Ureter (tissue), 1 donor: ENCODE measurements at places on chromosomes 6 and 20. TPM values are rescaled to one million over a fixed set of nuclear protein-coding genes. Genes with fewer than 3 reads are reported as not detected.

ABHD16B gene
- total RNA-seq = not detected

GCLC gene
- total RNA-seq = 120 TPM

SLC24A3 gene
- 17.1 TPM for total RNA-seq

INSM1 gene
- total RNA-seq = not detected

GJA1 gene
- total RNA-seq = 74.2 TPM

TMEM151B gene
- not detected for total RNA-seq

HNF4A gene
- total RNA-seq = not detected

PRPH2 gene
- 0.91 TPM for total RNA-seq

CAGE1 gene
- total RNA-seq = not detected

OOEP gene
- not detected for total RNA-seq

PMEPA1 gene
- total RNA-seq = 15.2 TPM

OLIG3 gene
- total RNA-seq = not detected

DNA sequence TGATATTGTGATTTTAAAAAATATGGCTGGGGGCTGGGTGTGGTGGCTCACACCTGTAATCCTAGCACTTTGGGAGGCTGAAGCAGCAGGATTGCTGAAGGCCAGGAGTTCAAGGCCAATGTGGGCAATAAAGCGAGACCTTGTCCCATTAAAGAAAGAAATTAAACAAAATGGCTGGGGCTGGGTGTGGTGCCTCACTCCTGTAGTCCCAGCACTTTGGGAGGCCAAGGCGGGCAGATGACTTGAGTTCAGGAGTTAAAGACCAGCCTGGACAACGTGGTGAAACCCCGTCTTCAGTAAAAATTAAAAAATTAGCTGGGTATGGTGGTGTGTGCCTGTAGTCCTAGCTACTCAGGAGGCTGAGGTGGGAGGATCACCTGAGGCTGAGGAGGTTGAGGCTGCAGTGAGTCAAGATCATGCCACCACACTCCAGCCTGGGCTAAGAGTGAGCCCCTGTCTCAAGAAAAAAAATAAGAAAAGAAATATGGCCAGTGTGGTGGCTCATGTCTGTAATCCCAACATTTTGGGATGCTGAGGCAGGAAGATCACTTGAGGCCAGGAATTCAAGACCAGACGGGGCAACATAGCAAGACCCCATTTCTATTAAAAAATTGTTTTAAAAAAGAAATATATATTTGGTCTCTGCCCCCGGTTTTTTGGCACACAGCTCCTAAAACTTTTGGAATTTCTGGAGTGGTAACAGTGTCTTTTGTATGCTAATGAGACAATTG, 39.8 kb downstream of the SLC17A5 start:
- no peak for DNase-seq

DNA sequence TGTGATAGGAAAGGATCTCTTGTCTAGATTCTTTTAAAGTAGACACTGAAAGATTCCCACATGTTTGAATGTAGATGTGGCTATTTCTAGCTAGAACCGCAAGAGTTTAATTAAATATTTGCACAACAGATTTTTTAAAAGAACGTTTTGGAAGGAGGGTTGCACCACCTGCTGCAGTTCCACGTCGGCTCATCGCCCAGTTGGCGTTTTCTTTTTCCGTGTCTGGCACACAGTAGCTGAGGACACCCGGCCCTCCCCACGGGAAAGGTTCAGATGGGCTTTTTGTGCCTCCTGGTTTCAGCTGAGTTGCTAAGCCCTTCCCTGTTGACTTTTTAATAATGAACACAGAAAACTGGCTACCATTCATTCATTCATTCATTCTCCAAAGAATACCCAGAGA, 41.8 kb upstream of the DOK5 start:
- DNase-seq = no peak

DNA sequence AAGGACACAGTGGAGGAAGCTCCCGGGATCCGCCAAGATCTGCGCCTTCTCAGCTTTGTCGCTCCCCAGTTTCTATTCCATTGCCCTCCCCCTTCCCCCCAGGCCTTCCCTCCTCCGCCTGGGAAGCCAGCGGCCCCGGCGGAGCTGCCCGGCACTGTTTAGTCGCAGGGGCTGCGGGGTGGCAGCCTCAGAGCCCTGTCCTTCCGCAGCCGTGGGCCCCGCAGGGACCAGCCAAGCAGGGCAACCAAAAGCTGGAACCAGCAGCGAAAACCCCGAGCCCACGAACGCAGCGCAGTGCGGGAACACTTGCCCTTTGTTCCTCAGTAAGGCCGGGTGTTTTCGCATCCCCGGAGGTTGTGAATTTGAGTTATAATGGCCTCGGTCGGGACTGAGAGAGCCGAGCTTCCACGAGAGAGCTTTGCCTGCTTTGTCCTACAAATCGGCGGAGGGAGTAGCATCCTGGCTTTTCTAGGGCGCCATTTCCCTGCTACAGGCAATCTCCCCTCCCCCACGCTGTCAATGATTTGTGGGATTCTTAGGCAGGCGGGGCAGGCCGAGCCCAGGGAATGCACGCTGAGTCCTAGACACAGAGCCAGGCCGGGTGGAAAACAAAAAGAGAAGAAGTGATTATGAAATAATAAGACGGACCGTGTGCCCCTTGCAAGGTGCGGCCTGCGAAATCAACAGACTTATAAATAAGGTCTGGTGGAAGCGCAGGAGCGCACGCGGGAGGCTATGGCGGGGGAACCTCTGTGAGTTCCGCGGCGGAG, 4.0 kb upstream of the TUBB2B start:
- peak; percentile 78 for DNase-seq

GRCh38 chr6:26501482-26501986, 1.4 kb downstream of the BTN1A1 start:
- peak; percentile 46 for DNase-seq

- no peak for DNase-seq
These were observed 46.8 kb downstream of the PYGB start for GRCh38 chr20:25294459-25295385.

DNA sequence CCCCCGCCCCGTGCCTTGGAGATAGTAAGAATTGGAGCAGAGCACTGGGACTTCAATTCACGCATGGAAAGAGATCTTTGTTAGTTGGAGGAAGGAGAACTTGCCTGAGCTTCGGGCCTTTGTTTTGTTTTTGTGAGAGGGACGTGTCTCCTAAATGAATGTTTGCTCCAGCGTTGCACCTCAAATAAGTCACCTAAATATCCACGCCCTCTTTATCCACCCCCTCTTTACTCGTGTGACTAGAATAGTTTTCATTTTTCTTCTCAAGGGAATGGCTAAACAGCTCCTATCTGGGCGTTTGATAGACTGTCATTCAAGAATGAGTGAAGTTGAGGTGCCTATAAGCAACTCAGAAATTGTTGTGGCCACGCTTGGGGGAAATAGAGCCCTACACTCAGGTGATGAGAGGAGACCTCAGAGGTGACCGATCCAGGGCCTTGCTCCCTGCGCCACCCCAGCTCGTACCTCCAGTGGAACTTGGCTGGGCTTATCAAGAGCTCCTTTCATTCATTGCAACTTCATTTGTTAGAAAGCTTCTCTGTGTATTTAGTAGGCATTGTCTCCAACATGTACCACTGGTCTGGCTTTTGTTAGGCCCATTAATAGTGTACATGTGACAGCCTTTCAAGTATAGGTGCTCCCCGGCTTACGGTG, 861 bp downstream of the PCMTD2 start:
- peak; percentile 35 for DNase-seq

DNA sequence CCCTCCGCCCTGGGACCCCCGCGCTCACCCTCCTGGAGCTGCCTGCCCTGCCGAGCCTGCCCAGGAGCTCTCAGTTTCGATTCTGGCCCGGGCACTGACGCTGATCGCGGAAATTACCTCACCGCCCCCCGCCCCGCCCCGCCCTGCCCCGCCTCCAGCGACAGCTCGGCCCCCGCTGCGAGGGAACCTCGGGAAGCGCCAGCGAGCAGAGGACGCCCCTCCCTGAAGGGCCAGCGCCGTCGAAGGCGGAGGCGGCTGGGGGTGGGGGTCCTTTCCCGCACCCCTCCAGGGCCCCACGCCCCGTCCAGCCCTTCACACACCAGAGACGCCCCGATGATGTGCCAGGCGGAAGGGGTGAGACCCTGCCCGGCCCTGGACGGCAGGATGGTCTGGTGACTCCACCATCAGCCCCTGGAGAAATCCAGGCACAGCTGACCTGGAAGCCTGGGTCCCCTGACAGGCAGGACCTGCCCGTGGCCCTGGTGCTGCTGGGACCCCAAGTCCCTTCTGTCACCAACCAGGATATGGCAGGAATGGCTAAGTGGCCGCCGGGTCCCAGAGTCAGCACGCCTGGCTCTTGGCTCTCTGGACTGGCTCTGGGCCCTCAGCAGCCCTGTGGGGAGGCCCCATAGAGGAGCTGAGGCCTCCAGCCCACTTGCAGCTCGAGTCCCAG, at the start of gene HELZ2:
Gene HELZ2 (minus strand): TSS at position 84 of the 673 bp plus-strand sequence. CDS start 1,854 bp downstream, outside the sequence.
- peak; percentile 86 for DNase-seq

DNA sequence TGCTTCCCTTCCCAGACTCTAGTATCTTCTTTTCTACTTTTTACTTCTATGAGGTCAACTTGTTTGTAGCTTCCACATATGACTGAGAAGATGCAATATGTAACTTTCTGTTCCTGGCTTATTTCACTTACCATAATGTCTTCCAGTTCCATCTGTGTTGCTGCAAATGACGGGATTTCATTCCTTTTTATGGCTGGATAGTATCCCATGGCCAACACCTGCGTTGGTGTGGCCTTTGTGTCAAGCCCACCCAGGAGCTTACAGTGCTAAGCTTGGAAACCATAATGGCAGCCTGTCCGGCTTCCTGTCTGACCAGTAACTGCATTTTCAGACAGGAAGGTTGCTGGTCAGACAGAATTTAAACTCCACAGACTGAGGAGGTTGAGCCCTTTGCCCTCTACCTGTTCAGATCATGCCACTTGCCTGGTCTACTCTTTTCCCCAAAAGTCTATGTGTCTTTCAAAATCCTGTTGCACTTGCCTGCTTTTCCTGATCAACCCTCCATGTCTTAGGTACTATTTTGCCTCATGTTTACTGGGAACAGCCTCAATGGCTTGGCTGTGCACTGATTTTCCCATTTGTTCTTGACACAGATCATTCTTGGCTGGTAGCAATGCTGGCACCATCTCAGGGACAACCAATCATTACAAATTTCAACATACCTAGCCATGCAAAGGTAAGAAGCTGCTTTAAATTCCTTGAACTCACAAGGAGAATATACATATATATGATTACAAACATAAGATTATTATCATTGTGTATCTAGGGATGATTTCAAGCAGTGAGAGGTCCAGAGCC, 114.3 kb upstream of the PLEKHG1 start:
- no peak for DNase-seq

DNA sequence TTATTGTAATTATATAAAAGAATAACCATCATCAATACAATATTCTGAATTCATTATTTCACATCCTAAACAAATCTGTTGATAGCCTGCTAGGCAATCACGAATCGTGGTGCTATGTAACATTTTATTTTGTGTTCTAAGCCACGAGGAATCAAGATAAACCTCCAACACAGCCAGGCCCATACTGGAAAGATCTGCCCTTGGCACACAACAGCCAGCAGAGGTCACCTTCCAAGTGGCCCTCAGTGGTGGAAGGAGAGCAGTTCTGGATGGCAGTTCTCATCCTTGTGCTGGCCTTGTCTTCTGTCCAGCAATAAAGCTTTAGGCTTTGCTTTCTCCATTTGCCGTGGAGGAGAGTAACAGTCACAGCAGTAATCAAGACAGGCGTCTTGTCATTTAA, 13.2 kb downstream of the ZNF831 start:
- no peak for DNase-seq

DNA sequence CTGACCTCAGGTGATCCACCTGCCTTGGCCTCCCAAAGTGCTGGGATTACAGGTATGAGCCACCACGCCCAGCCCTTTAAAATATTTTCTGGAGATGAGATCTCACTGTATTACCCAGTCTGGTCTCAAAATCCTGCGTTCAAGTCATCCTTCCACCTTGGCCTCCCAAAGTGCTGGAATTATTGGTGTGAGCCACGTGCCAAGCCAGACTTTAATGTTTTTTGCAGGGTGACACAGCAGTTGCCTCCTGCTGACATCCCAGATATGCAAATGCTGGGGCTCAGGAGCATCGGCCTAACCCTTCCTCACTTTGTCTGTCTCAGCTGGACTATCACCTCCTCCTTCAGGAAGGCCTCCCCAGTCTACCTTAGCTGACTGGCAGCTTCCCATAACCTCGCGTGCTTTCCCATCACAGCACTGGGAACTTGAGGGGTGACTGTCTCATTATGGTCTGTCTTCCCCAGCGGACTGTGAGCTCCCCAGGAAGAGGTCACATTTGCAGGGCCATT, 14.3 kb upstream of the ID1 start:
- no peak for DNase-seq

DNA sequence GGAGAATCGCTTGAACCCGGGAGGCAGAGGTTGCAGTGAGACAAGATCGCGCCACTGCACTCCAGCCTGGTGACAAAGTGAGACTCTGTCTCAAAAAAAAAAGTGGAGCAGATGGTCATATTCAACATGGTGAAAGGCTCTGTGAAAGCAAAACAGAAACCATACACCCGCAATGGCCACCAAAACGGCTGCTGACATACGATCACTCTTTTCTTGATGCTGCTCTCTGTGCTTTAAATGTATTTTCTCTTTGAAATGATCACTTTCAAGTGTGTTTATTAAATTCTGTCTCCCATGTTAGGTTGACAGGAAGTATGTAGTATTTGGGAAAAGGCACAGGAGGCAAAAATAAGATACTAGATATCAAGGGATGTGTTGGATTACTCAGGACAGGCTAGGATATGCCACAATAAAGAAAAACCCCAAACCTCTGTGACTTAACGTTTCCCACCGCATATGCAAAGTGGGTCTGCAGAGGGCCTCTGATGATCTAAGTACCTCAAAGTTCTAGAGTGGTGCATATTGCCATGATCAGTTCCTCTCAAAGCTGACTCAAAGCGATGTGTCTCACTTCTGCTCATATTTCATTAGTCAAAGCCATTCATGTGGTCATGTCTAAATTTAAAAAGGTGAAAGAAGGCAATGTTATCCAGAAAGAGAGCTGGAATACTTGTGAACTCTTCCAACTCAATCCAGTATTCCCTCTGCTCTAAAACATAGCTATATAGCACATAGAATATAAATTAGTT, 155.1 kb upstream of the SOX4 start:
- no peak for DNase-seq

DNA sequence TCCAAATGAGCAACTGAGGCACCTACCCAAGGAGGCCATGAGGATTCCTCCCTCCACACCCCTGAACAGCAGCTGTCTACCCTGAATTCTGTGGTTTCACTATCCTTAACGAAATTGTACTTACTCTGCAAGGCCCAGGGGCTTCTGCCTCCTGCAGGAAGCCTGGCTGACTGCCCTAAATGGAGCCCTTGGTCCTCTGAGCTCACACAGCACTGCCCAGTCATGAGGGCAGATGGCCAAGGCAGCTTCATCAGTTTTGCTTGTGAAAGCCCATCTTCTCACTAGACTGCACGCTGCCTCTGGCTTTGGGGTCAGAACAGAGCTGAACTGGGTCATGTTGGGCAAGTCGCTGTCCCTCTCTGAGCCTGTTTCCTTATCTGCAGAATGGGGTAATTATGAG, 26.4 kb upstream of the SIRPA start:
- no peak for DNase-seq

GRCh38 chr6:20135677-20136268, 76.5 kb downstream of the MBOAT1 start:
- DNase-seq = no peak

GRCh38 chr20:46031014-46031569, 2.1 kb downstream of the SLC12A5 start:
- DNase-seq = no peak
